ENCODE measurements at places on chromosomes 11 and 22.

DNA sequence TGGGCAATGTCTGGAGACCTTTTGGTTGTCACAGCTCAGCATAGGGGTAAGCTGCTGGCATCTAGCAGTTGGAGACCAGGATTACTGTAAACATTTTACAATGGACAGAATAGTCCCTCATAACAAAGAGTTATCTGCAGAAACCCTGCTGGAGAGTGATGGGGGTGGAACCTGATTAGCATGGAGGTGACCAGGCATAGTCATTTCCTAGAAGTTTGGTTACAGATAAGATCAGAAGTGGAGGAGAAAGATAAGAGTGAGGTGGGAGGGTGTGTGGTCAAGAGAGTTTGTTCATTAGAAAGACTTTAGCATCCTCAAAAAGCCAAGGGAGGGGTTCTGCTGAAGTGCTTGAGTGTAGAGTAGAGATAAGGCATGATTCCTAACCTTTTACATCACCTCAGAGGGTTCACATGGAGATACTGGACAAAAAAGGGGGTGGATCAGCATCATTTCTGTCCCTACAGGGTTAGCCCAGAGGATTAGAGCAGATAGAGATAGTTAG, 38.8 kb downstream of the PRDM11 start:
- no peak for DNase-seq

DNA sequence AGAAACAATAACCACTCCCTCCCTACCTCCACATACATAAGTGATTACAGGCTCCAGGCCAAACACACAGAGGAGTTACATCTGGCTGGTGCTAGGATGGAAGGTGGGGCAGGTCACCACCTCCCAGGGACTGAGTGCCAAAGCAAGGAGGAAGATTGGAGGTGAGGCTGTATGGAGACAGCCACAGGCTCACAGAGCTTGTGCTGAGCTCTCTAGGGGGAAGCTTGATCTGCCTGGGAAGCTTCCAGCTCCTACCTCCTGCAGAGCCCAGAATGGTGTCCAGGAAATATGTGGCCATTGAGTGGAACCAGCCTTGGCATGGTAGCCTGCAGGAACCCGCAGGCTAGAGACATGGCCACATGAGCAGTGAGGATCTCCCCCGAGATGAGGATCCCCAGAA, 3.6 kb upstream of the MED15 start:
- DNase-seq: no peak

DNA sequence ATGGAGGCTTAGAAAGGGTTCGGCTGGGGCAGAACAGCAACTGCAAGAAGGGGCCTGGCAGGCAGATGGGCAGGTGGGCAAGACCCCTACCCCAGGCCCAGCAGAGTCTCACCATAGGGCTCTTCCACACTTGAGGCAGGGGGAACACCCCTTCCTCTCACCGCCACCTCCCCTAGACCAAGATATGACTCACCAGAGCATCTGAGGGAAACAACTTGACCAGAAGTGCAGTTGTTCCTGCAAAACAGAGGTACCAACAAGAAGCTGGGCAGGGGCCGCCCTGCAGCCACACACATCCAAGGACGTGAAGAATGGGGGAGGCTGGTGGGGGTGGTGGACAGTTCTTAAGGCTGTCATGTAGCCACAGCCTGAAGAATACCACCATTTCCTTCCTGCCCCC, 10.9 kb downstream of the TMPRSS5 start:
- DNase-seq: no peak

- no peak for DNase-seq
Observed at GRCh38 chr11:57335023-57335342, 709 bp downstream of the SSRP1 start.

DNA sequence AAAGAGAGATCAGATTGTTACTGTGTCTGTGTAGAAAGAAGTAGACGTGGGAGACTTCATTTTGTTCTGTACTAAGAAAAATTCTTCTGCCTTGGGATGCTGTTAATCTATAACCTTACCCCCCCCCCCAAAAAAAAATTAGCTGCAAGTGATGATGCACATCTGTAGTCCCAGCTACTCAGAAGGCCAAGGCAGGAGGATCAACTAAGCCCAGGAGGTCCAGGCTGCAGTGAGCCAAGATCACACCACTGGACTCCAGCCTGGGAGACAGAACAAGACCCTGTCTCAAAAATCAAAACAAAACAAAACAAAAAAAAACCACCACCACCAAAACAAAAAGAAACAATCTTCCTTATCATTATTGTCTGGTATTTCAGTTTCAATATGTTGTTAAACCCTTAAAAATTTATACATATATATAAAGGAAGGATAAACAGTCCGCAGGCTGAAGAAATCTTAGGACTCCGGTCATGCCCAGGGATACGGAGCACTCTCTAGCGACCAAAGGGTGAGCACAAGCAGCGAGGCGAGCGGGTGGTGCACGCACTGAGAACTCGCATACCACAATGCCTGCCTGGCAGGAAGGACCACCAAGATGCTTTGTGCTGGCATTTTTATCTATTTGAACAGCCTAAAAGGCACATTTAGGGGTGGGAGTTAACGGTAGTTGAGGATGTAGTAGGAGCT, 6.4 kb downstream of the POLDIP3 start:
- no peak for DNase-seq

DNA sequence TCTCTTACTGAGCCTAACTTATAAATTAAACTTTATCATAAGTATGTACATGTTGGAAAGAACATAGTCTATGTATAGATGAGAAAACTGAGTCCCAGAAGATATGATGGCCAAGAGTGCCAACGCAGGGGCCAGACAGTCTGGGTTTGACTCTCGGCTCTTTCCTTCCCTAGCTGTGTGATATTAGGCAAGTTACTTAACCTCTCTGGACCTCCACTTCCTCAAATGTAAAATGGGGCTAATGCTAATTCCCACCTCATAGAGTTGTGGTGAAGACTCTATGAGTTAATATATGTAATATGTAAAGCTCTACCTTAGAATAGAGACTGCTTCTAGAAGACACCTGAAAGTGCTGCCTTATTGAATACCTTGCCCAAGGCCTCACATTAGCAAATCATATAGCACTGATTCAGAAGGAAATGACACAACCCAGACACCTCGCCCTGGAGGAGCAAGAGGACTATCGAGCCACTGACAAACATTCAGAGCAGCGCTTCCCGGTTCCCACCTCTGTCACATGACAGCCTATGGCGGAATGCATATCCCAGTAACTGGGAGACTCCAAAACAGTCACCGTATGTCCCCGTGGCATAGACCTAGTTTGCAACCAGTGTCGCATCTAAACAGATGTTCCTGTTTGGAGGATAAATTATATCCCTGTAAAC, 11.3 kb upstream of the CCDC86 start:
- no peak for DNase-seq

DNA sequence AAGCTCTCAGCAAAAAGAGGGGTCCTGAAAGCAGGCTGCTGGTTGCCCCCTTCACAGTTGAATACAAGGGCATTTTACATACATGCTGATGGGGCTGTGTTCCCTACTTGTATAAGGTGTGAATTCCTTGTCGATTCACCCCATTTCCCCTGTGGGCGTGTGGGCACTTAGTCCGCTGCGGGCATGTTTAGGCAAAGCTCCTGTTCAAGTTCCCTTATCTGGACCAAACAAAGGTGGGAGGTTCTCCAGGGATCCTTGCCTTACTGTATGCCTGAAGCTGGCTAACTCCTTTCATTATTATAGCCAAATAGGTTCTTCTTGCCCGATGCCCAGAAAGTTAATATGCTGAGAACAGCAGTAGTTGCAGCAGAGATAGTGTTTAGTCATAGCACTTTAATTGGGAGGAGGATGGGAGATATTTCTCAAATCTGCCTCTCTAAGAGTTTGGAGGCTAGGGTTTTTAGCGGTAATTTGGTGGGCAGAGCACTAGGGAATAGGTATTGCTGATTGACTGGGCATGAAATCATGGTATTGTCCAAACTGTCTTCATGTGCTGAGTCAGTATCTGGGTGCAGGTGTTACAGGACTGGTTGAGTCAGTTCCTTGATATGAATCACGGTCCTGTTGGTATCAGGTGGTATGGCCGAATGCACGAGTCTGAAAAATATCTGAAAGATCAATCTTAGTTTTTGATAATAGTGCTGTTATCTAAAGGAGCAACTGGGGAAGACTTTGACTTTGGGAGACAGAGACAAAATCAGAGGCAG, 32.7 kb downstream of the METTL15 start:
- no peak for DNase-seq
